Epithelial cell of proximal tubule (primary cell): ENCODE measurements at places on chromosomes 16 and 17. TPM values are rescaled to one million over a fixed set of nuclear protein-coding genes. Genes with fewer than 3 reads are reported as not detected.

DNA sequence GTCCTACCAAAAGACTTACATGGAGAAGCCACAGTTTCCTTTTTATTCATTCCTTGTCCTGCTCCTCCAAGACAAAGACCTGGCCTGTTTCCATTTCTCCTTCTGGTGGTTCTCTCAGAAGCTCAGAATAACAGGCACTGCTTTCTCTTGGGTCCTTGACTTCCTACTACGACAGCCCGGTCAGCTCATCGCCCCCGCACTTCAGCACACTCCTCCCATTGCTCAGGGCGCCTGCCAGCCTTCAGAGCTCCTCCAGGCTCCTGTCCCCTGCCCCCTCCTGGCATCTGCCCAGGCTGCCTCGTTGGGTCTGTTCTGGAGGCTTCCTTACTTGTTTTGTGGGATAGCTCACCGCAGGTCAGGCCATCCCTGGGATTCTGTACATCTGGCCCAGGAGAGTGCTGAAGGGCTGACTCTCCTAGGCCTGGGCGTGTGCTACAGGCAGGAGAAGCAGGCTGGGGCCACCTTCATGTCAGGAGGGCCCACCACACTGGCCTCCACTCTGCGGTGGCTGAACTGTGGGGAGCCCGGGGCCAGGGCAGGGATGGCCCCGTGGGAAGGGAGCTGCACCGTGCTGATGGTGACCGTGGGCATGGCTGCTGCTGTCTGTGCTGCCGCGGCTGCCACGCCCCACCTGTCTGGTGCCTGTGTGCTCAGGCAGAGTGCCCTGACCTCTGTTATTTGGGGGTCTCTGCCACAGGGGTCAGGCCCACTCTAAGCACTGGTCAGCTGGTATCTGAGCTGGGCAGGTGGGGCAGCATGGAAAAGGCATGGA is 17.7 kb downstream of the TCF25 start:
- DNase-seq = no peak

Gene KRT20
- total RNA-seq = not detected in 2 replicates

DNA sequence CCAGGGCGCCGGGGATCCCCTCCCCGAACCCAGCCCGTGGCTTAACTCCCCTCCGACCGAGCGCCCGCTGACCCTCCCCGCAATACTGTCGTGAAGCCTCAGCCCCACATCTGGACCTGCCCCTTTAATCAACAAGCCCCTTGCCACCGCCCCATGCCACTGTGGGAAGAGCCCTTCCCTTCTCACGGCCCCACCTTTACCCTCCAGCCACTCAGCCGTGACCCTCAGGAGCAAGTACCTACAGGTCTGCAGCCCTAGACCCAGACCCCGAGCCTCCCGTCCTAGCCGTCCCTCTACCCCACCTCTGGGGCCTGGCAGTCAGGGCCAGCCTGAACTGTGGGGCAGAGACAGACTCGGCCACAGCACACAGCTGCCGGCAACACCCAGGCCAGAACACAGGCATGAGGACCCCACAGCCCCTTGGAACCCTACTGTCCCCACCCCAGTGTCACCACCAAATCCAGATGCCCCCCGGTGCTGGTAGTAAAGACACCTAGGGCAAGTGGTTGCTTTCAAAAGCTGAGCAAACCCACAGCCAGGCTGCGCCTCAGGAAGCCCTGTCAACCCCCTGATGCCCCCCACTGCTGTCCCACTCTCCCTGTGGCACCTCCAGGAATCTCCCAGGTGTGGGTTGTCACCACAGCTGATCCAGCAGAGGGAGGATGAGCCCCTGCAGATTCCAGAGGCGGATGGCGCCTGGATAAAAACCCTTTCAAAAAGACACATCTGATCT is 1.4 kb downstream of the NXPH3 start:
- DNase-seq = no peak

Gene ZNF385C
- 0.07 TPM in 1 of 2 replicates, not detected in the other for total RNA-seq

Gene NOTUM
- not detected in 2 replicates for total RNA-seq

Gene KRT16
- 2.0 and 4.3 TPM in 2 replicates for total RNA-seq

- no peak for DNase-seq
Measured at GRCh38 chr16:28554634-28555423, 1.1 kb downstream of the SGF29 start.

GRCh38 chr17:33964344-33964979 is 290.6 kb upstream of the CCL2 start:
- no peak for DNase-seq

- DNase-seq = no peak
Measured at GRCh38 chr16:27634779-27635178, 84.8 kb downstream of the KATNIP start.

Gene FOXL1
- total RNA-seq = 11.6 and 14.6 TPM in 2 replicates

DNA sequence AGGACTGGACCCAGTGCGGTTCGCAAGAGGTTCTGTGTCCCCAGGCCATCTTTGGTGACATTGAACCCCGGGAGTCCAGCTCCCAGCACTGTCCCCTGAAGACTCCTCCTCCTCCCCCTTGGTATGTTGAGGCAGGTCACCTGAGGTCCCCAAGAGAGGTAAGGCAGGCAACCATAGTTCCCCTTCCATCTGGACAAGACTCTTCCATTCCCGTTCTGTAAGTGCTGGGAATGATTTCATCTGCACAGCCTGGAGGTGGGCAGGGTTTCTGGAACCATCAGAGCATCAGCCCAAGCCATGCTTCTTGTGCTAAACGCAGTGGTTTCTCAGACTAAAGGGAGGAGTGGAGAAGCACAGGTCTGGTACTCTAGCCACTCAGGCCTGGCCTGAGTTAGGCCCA is 24.9 kb downstream of the COPZ2 start:
- DNase-seq = no peak

DNA sequence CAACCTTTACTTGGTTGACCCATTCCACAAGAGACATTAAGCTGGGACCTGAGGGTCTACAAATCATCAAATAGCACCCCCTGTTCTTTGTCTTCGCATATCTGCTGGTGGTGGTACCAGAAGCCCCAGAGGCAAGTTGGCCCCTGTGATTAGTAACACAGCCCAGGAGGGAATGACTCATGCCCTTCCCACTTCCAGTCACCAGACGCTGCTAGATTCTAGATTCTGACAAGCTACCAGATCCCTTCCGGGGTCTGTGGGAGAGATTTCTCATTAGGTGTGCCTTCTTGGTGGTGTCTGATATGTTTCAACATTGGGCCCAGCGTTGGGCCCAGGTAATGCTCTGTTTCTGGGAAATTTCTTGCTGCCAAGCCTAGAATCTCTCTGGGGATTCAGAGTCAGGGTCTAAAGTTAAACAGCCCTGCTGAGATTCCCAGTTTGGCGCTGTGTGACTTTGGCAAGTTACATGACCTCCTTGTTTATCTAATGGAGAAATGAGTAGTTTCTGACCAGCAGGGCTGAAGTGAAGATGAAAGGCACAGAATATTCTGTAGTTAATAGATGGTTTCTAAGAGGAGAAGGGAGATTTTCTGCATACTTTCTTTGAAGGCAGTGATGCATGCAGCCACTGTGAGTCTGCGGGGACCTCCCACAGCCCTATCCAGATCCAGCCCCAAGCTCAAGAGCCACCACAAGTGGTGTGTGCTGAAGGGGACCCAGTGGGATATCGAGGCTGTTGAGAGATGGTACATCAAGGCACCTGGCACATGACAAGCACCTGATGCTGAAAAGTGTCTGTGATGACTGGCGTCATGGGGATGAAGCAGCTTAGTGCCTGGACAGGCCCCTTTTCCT is 3.9 kb downstream of the TRPV2 start:
- DNase-seq = peak; percentile 69

- DNase-seq = peak; percentile 39
Measured at GRCh38 chr17:44981221-44981968, 13.3 kb upstream of the C1QL1 start.

DNA sequence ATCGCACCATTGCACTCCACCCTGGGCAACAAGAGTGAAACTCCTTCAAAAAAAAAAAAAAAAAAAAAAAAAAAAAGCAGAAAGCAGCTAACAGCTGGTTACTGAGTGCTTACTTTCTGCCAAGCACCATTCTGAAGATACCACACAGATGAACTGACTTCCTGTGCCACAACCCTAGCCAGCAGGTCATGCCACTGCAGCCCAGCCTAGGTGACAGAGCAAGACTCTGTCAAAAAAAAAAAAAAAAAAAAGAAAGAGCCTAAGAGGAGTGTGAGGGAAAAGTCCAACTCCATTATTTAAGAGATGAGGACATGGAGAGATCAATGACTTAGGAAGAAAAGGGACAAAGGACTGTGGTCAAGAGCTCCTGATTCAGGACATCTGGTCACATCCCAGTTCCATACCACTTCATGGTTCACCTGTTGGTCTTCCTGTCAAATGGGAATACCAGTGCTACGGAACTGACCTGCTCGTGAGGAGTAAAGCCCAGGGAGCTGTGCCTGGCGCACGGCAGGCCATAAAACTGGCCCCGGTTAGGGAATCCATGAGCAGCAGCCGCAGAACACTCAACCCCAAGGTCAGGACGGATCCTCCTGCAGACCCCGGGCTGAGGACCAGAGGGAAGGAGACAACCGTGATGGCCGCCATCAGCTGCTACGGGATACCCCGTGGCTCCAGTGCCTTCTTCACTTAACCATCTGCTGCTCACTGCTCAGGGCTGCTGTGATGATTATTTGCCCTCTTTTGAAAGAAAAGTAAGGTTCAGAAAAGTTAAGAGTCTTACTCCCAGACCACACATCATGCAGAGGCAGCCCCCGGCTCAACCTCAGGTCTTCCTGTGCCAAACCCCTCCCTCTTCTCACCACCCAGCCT is 950 bp downstream of the KLHDC4 start:
- DNase-seq = no peak

DNA sequence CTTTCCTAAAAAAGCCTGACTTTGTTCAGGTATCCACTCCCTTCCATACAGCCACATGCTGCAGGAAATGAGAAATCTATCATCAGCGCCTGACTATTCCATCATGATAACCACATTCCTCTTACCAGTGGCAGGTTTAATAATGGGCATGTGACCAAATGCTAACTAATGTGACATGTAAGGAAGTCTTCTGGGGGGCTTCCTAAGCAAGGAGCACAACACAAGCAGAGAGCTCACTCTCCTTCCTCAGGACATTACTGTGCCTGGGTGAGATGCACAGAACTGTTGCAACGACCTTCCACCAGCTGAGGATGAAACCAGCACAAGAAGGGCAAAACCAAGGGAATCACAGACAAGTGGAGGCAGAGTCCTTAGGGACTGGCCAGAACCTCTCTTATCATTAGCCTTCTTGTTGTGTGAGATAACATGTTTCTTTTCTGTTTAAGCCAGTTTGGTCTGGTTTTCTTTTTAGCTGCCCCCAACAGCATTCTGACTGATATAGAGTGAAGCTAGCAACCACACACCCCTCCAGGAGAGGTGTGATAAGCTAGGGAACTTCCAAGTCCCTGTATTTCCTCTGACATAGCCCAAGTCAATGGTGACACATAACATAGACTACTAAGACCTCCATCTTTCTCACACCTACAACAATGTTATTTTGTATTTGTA is 16.9 kb downstream of the MYO1D start:
- no peak for DNase-seq

GRCh38 chr17:38617074-38617860 is 11.5 kb upstream of the SRCIN1 start:
- no peak for DNase-seq

- no peak for DNase-seq
Measured at GRCh38 chr16:55503726-55504550, 4.9 kb upstream of the LPCAT2 start.

GRCh38 chr16:1152651-1153259 is at the start of gene CACNA1H:
TSS of gene CACNA1H (plus strand) at chr16:1153106. CDS start at chr16:1153738, 632 bp downstream.
- no peak for DNase-seq
